ENCODE measurements at places on chromosomes 6 and 20.

DNA sequence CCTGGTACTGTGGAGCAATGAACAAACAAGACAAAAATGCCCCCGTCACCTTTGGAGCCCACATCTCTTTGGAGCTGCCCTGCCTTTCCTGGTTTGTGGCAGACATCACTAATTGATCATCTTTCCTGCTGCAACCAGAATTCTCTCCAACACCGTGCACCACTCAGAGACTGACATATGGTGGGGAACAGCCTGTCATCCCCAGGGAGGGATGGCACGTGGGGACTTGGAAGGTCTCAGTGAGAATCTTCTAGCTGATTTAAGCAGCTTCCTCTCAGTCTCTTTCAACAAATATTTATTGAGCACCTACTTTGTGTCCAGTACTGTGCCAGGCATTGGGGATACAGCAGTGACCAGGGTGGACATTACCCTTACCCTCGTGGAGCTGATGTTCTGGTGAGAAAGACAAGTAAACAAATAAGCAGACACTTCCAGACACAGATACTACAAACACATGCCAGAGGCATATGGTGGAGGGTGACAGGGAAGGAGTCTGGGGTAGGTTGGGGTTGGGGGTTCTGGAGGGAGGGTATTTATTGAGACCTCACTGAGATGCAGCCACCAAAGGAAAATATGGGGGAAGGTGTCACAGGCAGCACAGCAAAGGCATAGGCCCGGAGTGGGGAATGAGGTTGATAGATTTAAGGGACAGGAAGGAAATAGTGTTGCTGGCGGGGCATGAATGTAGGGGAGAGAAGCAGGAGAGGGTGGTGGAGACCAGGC is 82.3 kb downstream of the CEBPB start:
- DNase-seq: no peak

DNA sequence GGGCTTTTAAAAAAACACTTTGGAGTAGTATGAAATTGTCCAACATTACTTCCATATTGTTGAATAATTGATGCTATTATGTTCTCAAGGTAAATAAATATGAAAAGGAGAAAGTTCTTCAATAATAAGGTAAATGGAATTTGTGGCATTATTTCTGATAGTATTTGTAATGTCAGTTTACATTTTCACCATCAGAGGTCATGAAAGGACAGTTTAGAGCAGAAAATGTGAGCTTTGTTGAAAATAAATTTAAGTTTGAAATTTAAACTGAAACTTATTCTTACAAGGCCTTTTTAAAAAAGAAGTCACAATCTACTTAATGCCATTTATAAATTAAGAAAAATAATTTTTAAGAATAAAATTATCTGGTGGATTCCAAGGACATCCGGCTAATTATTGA is 15.8 kb upstream of the CEP162 start:
- no peak for DNase-seq

- no peak for DNase-seq
Measured at GRCh38 chr6:157013649-157014304, 236.6 kb downstream of the ARID1B start.

DNA sequence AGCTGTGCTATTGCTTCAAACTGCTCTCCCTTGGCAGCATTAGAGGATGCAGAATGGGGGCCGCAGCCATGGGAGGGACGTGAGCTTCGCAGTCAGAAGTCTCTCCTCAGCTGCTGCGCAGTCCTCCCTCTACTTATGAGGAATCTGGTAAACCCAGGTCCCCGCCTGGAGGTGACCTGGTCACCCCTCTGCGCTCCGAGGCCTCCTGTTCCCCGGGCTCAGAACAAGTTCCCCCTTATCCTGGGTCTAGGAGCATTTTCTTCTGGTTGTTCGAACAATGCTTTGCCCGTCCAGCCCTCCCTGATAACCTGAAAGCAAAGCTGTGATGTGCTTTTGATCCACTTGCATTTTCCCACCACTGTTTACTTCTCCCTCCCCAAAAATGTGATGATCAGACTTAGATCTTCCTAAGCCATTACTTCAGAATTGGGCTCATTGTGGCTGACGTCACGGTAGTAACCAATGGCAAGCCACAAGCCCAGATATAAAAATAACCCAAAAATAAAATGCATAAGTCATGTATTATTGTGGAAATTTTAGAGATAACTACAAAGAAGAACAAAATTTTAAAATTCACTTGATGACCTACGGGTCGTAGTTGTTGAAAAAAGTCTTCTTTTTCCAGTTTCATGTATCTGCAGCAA is 80.7 kb downstream of the SERAC1 start:
- no peak for DNase-seq

DNA sequence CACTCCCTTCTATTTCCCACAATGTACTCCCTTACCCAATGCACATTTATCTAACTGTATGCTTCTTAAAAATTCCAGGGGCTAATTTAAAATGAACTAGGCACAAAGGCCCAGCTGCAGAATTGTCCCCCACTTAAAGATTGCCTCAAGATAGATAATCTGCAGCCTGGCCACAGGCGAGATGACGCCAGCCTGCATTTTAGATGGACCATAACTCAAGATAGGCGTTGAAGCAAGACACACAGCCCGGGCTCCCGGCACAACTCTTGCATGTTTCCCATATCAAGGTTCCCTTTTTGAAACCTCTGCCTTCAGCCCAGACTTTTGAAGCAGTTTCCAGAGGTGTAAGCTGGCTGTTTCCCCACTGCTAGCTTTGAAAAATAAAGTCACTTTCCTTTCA is 3.2 kb upstream of the REPS1 start:
- no peak for DNase-seq

- DNase-seq: no peak
Measured at GRCh38 chr6:7974938-7975763, 64.6 kb upstream of the TXNDC5 start.

DNA sequence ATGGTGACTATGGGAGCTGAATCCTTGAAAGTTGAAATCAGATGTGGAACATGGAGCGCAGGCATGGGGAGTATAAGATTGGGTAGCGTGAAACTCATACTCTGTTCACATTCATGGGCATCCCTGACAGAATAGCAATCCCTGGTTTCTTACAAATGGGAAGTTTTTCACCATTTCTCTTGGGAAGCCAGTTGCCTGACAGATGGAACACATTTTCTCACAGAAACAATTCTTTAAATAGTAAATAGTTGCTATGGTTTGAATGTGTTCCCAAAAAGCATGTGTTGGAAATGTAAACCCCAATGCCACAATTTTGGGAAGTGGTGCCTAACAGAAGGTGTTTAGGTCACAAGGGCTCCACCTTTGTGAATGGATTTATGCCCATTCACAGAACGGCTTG is 262.8 kb upstream of the HS3ST5 start:
- no peak for DNase-seq

DNA sequence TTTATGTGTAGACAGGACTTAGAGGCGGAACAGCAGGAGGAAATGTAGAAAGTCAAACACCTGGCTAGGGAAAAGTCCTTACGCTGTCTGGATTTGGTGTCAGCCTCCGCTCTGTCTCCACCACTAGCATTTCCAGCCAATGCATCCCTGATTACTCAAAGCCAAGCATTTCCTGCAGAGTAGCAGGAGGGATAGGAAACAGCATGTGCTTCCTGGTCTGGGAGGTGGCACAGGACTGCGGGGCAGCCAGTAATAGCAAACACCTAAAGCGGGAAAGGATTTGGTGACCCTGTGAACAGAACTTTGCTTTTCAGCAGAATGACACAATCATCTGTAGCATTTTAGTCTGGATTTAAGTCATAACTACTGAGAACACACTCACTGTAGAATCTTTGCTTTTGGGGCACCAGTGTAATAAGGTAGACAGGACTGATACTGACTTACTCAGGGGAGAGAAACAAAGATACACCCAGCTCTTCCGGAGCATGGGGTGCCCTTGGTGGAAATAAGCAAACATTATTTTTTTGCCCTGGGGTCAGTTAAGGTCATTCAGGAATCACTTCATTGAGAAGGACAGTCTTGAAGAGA is 133.3 kb upstream of the AHI1 start:
- DNase-seq: no peak

GRCh38 chr20:53828682-53829254 is 235.1 kb upstream of the ZNF217 start:
- DNase-seq: no peak

DNA sequence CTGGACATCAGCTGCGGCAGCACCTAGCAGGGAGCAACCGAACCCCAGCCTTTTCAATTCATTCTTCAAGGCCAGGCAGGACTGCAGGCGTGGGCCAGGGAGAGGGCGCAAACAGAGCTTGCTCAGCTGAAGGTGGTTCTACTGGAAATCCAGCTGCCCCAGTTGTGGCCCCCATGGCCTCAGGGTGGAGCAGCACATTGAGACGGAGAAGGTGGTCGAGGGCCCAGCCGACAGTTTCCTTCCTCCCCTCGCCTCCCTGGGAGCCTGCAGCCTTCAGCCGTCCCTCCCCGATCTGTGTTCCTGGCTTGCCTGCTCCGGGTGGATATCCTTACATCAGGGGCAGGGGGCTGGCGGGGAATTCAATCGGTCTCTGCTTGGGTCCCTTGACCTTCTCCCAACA is 217.8 kb downstream of the ANKRD60 start:
- DNase-seq: no peak

DNA sequence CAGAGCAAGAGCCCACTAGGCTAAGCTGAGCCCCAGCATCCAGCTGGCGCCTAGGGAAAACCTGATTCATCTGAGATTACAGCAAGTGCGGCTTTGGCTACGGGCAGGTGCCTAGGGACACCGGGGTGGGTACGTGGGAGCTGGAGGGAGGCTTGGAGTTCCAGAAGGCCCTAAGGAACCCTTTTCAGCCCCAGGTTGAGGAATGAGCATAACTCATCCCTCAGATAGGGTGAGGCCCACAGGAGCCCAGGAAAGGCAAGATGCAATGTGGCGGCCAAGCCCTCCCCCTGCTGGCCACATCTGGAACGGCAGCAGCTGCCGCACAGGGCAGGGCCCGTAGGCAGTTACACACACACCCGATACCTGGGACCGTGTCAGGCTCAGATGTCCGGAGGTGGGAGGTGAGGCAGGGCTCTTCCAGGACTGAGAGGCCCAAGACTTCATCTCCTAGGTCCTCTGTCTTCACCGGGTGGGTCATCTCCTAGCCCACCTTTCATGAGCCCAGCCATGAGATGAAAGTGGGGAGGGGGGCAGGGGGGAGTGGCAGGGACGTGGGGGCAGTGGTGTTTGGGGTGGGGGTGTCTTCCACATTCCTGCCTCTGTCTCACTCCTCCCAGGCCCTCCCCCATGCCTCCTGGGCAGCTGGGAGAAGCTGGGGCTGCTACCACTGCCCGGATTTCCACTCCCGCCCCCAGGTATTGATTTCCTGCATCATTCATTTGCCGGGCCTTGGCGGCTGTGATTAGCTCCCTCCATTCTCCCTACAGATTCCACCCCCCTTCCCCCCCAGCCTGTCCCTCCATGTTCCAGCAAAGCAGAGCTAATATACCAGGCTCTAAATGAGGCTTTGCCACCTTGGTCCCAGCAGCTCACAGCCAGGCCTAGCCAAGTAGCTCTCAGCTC is 5.5 kb downstream of the MDGA1 start:
- DNase-seq: no peak

- no peak for DNase-seq
Measured at GRCh38 chr20:13671916-13672378, 33.2 kb upstream of the TASP1 start.

DNA sequence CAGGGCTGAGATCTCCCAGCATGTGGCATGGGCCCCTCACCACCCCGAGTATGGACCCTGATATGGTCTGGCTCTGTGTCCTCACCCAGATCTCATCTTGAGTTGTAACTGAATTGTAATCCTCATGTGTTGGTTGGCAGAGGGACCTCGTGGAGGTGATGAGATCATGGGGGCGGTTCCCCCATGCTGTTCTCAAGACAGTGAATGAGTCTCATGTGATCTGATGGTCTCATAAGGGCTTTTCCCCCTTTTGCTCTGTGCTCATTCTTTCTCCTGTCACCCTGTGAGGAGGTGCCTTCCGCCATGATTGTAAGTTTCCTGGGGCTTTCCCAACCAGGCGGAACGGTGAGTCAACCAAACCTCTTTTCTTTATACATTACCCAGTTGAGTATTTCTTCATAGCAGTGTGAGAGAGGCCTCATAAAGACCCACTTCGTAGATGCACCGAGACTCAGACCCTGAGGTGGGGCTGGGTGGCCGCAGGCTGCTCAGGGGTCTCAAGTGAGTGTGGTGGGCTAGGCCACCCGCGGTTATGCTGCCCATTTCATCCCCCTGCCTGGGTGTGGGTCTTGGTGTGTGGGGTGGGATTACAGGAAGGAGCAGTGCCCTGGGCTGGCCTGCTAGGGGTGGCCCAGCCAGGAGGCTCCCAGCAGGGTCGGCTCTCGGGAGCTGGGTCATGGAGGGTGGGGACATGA is 26.2 kb upstream of the GATA5 start:
- DNase-seq: peak; percentile 39

GRCh38 chr20:9441948-9442347 is 72.4 kb upstream of the LAMP5 start:
- no peak for DNase-seq

- no peak for DNase-seq
Measured at GRCh38 chr6:96545882-96546281, 17.0 kb upstream of the FHL5 start.

DNA sequence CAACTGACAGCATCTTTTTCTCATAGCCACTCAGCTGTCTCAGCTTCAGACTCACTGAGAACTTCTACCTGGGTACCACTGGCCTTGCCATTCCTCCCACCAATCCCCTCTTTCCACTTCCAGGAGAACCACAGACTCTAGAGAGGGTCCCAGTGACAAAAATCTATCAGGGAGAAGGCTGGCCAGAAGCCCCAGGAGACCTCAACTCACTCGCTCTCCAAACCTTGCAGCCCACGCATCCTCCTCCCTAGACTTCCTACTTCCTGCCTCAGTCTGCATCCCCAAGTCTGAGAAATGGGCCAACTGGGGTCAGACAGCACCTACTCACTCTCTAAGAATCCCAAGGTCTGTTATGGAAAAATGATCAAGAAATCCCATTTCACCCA is 1.2 kb downstream of the TMEM239 start:
- DNase-seq: no peak

DNA sequence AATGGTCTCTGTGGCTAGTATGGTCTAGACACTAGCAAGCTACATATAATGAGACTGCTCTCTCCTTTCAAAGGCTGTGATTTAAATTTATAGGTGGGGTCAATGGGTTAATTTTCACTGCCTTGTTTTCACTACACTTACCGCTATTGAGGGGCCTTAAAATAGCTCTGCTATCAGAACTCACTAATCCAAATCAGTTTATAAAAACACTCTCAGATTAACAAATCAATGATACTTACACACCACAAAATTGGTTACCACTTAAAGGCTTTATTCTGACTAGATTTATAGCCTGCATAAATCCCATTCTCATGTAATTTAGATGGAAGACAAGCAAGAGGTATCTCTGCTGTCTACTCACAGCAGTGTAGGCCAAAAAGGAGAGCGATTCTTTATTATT is 313.0 kb upstream of the AGPAT4 start:
- DNase-seq: no peak

GRCh38 chr20:58306421-58307261 is 2.9 kb upstream of the RAB22A start:
- DNase-seq: no peak

- DNase-seq: no peak
Measured at GRCh38 chr6:91082311-91082832, 495.5 kb upstream of the MAP3K7 start.

GRCh38 chr6:14088600-14089192 is 28.9 kb upstream of the CD83 start:
- DNase-seq: no peak

Data from SIG-M5 (cell line).